ENCODE measurements at places on chromosomes 5 and 9.
A peak's percentile ranks its signal among the peaks of the same experiment; 100 is the strongest.

- no peak for DNase-seq
Observed at GRCh38 chr5:126508251-126508961, 85.2 kb downstream of the GRAMD2B start.

- DNase-seq, result no peak
Observed at GRCh38 chr5:120499876-120500563, 35.9 kb downstream of the PRR16 start.

- DNase-seq, result peak; percentile 94
Observed at GRCh38 chr5:93582677-93583438, at the start of gene NR2F1. NR2F1 (plus strand) TSS chr5:93583222; CDS start chr5:93585024, 1,802 bp downstream.

DNA sequence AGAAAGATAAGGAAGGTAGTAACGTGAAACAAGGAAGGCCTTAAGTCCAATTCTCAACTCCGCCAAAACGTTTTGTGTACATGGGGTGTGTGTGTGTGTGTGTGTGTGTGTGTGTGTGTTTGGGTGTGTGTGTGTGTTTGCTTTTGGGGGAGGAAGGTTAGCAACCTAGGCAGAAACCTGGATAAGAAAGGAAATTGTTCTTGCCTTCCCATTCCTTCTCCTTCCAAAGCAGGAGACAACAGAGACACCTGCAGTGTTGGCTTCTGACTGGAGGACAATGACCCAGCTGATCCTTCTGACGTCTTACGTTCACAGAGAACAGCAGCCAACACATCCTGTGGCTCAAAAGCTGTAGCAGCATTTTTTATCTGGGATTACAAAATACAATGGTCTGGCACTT lies 4.1 kb upstream of the CCNG1 start:
- DNase-seq, result no peak

- peak; percentile 62 for DNase-seq
Observed at GRCh38 chr9:85237478-85237877, 504.3 kb downstream of the AGTPBP1 start.

DNA sequence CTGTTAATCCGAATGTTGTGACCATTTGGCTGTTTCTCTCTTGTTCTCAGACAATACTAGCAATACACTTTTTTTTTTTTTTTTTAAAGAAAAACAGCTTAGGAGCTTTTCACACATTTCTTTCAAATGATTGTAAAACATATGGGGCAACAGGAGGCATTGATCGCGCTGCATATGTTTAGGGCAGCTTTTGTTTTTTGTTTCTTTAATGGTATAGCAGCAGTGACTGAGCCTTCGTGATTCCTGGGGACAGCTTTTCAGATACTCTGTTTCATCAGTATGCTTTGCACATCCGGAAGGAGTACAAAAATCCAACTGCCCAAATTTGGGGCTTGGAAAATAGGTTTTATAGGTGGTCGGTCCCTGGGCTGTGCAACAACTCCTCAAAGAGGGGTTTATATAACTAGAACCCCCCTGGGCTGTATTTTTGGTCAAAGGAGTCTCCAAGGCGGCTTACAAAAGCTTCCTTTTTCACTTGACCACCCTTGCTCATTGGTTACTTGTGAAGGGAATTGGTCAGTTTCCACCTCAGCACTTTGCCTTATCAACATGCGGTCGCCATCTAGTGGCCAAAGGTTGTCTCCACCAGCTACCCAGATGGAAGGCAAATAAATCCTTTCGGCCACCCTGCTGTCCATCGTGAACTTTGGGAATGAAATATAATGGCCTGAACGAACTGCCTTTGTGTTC lies 91.8 kb downstream of the PDE6A start:
- DNase-seq, result peak; percentile 57

DNA sequence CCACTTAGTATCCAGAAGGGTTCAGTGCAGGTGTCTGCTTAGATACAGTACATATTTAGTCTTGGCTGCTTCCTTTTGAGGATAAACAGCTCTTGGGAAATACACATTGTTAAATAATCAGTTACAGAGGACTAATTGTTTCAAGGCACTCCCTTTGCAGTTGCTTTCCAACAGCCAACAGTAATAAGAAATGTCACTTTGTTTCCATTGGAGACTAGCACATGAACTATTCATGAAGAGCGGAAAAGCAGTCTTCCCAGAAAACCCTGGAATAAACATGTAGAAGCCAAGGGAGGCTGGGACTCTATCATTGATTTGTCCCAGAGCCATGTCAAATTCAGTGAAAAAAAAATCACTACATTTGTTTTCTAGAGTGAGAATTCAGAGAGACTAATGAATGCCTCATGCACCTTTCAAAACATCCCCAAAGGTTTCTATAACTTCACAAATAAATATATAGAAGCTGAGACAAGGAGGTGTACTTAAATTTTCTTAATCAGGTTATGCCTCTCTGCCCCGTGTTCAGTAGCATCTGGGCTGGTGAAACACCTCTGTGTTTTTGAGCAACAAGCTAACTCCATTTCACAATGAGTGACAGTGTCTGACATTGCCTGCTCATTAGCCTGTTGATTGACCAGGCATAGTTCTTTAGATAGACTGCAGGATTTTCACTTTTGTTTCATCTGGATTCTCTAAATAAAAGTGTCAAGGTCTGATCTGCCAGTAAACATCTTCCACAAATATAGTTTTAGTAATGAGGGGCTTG lies 271.5 kb downstream of the ARRDC3 start:
- no peak for DNase-seq

GRCh38 chr5:95720094-95720786 lies 10.9 kb upstream of the RHOBTB3 start:
- no peak for DNase-seq

GRCh38 chr9:112705768-112706427 lies 12.0 kb downstream of the INIP start:
- DNase-seq, result peak; percentile 67

DNA sequence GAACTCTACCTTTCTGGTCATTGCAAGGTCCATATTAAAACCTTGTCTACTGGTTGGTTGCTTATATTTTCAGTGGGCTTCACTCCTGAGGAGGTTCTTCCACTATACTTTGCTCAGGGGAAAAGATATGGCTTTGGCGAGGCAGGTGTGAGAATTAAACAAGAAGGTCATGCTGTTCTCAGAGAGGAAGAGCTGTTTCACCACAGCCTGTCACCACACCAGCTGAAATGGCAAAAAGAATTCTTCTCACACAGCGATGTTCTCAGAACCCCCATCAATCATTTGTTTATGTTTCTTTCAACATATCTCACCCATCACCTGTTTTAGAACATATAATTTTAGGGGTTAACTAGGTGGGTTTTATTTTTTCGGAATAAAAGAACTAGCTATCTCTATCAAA lies 38.6 kb downstream of the CAPSL start:
- DNase-seq, result no peak
